ENCODE measurements at places on chromosomes 2 and 18.

- no peak for DNase-seq
These were observed 273.1 kb downstream of the PHLPP1 start for GRCh38 chr18:62988471-62988870.

DNA sequence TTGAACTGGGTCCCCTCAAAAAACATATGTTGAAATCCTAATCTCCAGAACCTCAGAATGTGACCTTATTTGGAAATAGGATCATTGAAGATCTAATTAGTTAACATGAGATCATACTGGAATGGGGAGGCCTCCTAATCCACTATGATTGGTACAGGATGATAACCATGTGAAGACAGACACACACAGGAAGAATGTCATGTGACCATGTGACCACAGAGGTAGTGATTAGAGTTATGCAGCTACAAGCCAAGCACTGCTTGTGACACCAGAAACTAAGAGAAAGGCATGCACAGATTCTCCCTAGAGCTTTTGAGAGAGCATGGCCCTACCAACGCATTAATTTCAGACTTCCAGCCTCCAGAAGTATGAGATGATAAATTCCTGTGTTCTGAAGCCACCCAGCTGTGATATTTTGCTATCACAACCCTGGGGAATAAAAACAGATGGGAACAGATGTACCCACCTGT is 47.0 kb upstream of the TGIF1 start:
- no peak for DNase-seq

DNA sequence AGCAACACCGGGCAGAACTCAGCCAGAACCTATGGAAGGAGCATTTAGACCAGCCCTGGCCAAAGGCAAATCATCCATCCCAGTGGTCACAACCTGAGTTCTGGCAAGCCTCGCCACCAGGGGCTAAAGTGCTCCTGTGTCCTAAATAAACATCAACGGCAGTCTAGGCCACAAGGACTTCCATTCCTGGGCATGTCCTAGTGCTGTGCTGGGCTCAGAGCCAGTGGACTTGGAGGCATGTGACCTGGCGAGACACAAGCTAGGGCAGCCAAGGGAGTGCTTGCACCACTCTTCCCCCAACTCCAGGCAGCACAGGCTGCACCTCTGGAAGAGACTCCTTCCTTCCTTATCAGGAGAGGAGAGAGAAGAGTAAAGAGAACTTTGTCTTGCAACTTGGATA is 69.0 kb downstream of the ST6GAL2 start:
- DNase-seq: no peak

DNA sequence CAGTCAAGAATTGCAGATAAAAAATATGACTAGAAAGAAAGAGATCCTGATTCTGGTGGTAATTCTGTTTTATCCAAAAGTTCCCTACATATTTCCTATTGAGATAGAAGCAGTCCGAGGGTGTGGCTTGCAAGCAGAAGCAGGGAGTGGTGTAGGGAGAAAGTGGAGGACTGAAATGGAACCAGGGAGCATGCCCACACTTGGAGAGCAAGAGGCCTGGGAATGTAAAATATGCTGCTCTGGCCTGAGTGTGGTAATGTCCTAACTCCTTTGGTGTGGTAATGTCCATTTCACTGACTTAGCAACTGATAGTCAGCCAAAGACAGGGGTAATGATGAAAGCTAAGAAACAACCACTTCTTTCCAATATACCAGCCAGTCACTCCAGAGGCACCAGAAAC is 30.1 kb upstream of the FMNL2 start:
- DNase-seq: no peak

DNA sequence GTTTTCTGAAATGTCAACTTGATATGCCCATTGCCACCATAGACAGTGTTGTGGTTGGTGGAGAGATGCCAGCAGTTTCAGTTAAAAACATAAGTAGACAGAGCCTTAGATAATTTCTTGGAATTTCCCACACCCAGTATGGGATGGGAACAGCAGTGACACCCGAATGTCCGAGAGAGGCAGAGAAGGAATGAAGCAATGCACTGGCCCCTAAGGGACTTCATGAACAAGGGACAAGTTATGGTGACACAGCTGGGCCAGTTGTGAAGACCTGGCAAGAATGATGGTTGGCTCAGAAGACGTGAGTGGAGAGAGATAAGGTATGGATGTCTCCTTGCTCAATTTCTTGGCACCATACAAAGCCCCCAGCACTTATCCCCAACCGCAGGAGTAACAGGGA is 165.2 kb upstream of the APCDD1 start:
- DNase-seq: no peak

- DNase-seq: no peak
These were observed 17.3 kb downstream of the EN1 start for GRCh38 chr2:118830118-118830517.

DNA sequence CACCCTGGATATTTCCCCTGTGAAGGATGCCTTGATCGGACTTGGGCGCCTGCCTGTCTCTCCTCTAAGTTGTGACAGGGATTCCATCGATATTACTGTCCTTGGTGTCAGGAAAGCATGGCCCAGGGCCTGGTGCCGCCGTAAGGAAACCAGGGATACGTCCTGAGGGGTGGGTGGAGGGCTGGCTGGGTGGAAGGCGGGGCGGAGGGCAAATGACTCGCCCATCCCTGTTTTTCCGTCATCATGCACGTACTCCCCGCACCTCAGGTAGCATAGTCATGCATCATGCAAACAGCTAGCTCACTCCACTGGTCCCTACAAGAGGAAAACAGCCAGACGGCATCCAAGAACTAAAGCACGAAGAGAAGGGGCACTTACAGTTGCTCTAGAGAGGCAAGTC is 57.1 kb downstream of the PXDN start:
- DNase-seq: no peak

DNA sequence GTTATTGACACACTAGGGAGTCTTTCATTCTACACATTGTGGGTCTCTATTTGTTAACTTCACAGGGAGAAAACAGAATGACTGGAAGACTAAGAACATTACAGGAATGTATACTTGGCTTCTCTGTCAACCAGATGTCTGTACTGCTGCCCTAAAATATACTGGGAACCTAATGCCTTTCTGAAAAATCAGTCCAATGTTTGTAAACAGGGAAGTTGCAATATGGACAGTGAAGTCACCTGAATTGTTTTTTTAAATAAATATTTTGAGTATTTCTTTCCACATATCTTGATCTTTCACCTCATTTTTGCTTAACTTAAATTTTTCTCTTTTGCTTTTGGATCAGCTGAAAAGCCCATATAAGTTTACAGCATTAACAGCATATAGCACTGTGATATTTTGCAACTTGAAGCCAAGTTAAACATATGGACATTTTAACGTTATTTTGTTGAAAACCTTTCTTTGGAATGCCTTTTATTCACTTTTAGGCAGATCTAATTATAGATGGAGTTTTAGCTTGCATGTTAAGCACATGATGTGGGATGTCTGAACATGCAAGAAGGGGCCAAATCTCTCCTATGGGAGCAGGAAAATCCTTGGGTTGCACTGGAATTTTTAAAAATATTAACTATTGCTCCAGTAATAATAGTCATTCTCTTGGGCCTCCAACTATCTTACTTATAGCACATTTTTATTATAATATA is 137.7 kb upstream of the TWIST2 start:
- DNase-seq: no peak

DNA sequence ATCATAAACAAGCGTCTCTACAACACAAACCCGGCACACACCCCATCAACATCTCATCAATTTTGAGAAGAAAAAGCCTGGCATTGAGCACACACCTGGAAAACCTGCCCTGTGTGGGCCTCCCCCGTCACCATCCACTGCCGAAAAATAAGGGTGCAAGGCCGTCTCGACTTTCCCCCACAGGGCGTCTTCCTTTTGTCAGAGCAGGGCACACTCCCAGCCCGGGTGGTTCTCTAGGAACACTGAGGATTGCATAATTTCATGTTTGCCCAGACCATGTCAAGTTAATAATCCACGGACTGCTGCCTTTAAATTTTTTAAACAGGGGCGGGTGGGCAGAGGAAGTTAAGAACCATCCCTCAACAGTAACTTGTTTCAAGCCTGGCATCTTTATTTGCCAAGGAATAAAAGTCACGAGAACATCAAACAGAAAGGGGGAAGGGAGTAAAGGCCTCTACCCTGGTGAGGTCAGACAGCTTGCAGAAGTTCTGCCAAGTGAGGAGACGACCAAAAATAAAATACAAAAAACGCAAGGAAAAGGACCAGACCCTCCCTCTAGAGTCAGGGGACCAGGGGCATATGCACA is 2.1 kb downstream of the TFCP2L1 start:
- DNase-seq: peak; percentile 74

- no peak for DNase-seq
These were observed 160.2 kb upstream of the CCDC68 start for GRCh38 chr18:55119434-55119833.

DNA sequence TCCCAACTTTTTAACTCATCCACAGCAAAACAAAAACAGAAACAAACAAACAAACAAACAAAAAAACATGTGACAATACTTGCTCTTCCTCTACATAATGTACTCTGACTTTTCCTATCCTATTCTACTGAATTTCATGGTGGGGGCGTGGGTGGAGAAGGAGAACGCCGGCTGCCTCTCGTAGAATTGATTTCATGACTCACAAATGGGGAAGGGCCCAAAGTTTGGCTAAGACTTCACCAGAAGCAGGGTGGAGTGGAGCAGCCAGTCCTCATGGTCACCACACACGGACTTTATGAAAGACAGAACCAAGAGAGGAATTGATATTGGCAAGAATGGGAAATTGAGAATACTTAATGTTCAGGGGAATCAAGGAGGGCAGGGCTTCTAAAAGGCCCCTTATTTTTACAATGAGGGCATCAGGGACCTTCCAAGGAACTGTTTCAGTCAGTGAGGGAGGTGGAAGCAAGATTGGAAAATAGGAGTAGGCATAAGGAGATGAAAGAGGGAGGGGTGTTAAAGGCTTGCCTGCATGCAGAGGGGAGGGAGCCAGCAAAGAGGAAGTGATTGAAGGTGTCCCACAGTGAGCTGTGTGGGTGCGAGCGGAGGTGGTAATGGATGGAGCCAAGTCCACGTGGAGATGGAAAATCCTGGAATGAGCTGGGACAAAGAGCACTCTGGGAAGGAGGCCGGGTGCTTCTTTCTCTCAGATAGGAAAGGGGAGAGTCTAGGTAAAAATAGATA is 27.9 kb downstream of the MARCHF4 start:
- no peak for DNase-seq

GRCh38 chr2:73564986-73565385 is 77.2 kb downstream of the NAT8 start:
- no peak for DNase-seq

- DNase-seq: no peak
These were observed 28.6 kb upstream of the VWC2L start for GRCh38 chr2:214382229-214382628.

DNA sequence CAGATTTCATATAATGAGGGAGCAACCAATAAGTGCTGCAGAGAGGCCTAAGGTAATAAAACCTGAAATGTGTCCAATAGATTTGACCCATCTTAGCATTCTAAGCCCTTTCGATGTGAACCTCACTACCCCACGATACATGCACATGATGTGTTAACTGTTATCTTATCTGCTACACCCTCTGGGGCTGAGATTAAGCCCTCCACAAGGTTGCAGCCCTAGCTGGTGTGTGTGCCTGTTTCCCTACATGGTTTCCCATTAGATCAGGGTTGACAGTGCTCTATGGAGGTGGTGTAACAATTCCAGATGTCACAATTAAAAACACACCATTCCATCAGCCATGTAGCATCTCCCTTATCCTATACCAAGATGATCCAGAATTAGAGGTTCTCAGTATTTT is 68.9 kb upstream of the THSD7B start:
- DNase-seq: no peak

DNA sequence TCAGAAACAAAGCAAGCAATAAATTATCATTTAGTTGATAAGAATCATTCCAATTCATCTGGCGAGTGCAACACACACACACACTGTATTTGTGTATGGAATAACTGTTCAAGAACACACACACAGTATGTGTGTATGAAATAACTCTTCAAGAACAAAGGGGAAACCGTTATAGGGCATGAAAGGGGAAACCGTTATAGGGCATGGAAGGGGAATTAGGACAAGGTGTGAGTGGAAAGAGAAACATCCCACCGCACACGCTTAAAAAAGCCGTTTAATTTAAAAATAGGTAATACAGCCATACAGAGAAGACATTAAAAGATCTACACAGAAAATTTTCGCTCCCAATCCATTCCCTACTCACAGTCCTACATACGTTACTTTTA is 607 bp upstream of the TSN start:
- DNase-seq: no peak

GRCh38 chr2:108853421-108853820 is 66.8 kb downstream of the CCDC138 start:
- DNase-seq: no peak
